ENCODE measurements at places on chromosomes 7 and 10.

GRCh38 chr10:34337917-34338316 is 477.2 kb downstream of the PARD3 start:
- DNase-seq: no peak

GRCh38 chr7:74655324-74655723 is 2.2 kb upstream of the GTF2I start:
- DNase-seq: no peak

DNA sequence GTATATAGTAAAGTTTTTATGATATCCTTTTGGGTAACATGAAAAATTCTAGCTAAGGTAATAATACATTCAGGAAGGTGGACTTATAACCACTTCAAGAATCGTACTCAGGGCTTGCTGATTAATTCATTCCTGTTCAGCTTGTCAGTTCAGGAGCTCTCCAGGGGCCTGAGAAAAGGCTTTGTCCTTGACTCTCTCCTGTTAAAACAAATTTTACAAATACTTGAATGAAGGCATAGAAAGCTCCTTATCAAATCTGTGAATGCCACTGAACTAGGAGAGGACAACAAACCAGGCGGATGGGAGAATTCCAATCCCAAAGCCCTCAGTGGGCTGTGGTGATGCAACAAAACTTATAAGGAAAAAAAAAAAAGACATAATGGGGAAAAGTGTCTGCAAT is 354.5 kb upstream of the ZMIZ1 start:
- no peak for DNase-seq

- no peak for DNase-seq
Observed at GRCh38 chr10:58328233-58328632, 6.6 kb upstream of the UBE2D1 start.

GRCh38 chr7:964401-965231 is 10.1 kb upstream of the ADAP1 start:
- DNase-seq: no peak

DNA sequence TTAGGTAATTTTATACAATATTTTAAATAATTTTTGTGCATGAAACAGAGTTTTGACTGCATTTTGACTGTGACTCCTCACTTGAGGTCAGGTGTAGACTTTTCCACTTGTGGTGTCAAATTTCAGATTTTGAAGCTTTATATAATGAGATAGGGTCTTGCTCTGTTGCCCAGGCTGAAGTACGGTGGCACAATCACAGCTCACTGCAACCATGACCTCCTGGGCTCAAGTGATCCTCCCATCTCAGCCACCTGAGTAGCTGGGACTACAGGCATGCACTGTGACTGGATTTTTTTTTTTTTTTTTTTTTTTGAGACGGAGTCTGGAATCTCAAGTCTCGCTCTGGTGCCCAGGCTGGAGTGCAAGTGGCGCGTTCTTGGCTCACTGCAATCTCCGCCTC is 74.9 kb downstream of the TCF7L2 start:
- no peak for DNase-seq

- DNase-seq: no peak
Observed at GRCh38 chr7:40805361-40805760, 670.6 kb downstream of the SUGCT start.

GRCh38 chr10:132593900-132594876 is 56.6 kb downstream of the INPP5A start:
- no peak for DNase-seq

- DNase-seq: no peak
Observed at GRCh38 chr10:70221030-70221429, 12.2 kb downstream of the PPA1 start.

- no peak for DNase-seq
Observed at GRCh38 chr7:127231415-127231814, 21.3 kb downstream of the GRM8 start.

GRCh38 chr10:117860823-117861222 is 185.9 kb downstream of the RAB11FIP2 start:
- DNase-seq: no peak

- no peak for DNase-seq
Observed at GRCh38 chr7:13894954-13895353, 94.5 kb downstream of the ETV1 start.

DNA sequence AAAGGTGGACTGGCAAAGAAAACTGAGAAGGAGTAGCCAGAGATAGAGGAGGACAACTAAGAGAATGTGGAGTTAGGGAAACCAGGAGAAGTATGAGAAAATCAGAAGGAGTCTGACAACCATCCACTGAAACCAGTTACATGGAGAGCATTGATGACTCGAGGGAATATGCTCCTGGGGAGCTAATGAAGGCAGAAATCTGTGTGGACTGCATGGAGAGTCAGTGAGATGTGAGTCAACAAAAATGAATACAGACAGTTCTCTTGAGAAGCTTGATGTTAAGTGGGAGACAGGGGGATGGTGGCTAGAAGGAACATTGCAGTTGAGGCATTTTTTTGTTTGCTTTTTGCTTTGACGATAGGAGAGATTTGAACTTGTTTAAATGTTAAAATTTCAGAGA is 34.3 kb upstream of the ZNF32 start:
- DNase-seq: no peak

DNA sequence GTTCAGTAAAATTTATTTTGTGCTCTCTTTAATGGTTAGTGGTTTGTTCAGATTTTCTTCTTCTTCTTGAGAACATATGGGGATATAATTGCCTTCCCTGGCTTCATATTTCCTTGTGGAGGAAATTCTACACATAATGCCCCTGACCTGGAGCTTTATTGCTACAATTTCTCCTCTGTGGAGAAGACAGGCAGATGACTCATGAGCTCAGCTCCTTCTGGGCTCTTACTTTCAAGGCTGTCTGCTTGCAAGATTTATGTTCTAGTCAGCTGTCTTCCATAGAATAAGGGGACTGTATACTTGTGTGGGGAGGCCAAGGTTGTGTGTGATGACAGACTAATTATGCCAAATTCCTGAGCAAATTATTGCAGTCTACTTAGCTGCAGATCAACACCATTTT is 1.6 kb downstream of the LRRD1 start:
- no peak for DNase-seq

DNA sequence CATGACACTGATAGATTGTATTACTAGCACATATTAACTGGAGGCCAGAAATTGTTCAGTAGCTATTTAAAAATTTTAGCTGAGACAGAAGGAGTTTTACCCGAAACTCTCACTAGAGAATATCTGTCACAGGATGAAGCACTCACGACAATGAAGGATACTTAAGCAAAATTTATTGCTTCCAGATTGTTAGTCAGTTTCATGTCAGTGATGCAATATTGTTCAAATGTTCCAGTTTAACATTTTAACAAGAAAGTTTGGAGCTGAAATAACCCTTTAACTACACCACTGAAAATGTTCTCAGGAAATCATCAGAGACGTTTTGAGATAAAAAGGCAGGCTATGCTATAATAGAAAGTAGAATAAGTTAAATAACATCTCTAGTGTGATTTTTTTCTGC is 15.0 kb upstream of the CADPS2 start:
- DNase-seq: no peak

- no peak for DNase-seq
Observed at GRCh38 chr7:113100121-113100603, 13.5 kb upstream of the GPR85 start.

DNA sequence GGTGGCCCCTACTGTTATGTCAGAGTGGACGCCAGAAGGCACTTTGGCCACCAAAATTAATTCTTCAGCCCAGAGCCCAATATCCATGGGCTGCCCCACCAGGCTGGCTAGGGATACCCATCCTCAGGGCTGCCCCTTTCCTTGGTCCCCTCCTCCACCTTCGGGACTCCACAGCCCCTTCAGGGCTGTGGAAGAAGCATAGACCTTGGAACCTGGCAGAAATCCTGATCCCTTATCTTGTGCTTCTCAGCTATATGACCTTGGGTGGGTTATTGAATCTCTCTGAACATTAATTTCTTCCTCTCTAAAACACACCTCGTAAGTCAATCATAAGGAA is 499 bp upstream of the TMUB1 start:
- no peak for DNase-seq

GRCh38 chr10:97169911-97170693 is 15.7 kb downstream of the SLIT1 start:
- peak; percentile 51 for DNase-seq

DNA sequence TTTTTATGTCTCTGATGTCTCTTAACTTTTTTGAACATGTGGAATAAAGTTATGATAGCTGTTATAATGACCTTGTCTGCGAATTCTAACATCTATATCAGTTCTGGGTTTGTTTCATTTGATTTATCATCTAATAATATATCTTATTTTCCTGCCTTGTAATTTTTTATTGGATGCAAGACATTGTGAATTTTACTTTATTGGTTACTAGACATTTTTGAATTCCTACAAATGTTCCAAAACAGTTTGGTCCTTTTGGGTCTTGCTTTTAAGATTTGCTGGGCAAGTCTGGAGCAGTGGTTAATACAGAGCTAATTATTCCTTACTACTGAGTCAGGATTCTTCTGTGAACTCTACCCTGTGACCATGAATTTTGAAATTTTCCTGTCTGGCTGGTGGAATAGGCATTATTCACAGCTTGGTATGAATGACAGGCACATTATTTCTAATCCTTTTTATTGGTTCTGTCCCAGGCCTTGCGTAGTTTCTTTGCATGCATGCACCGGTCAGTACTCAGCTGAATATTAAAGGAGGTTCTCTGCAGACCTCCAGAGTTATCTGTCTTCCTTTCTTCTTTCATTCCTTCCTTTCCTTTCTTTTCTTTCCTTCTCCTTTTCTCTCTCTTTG is 9.0 kb downstream of the CUTC start:
- no peak for DNase-seq

DNA sequence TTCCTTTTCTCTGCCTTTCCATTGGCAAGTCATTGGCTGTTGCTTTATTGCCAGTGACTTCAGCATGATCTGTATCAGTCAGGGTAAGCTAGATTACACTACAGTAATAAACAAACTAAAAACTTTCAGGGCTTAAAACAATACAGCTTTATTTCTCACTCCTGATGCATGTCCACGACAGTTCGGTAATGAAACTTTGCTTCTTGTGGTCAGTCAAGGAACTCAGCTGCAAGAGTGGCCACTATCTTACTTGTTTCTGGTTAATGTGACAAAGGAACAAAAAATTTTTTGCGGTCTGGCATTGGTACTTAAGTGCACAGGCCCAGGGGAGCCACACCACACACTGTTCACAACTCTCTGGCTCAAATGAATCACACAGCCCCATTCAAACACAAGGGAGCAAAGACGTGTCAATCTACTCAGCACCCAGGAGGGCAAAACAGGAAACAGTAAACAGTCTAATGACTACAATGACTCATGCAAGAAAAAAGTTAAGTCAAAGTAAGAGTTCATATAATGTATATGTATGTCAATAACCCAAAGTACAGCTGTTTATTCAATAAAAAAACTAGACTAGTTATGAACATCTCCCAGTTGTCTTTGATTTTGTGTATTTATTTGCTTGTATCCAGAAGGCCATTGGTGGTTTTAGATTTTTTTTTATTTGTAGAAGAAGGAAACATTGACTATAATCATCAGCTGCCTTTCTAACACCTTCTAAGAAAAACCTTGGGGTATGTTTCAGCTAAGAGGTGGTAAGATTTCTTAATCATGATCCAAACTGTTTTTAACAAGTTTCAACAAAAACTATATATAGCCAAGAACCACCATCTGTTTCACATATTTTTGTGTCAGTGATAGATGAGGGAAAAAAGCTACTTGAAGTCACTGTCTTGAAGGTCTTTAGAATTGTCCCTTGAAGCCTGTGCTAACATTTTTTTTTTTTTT is 134.4 kb upstream of the FAM3C start:
- peak; percentile 80 for DNase-seq

DNA sequence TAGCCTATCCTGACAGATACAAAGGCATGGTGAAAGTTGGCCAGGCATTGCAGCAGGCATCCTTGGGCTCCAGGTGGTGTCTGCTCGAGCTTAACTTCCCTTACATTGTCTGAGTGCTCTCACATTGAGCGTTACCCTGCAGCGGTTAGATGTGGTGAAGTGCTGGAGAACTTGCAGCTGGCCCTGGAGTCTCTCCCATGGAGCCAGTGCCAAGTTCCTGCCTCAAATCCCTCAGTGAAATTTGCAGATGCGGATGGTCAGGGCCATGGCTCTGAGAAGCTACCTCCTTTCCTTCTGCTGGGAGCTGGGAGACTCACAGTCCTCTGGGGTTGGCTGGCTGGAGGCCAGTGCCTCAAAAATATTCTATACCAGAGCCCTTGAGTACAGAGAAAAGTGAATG is 3.3 kb upstream of the ZNF746 start:
- no peak for DNase-seq

DNA sequence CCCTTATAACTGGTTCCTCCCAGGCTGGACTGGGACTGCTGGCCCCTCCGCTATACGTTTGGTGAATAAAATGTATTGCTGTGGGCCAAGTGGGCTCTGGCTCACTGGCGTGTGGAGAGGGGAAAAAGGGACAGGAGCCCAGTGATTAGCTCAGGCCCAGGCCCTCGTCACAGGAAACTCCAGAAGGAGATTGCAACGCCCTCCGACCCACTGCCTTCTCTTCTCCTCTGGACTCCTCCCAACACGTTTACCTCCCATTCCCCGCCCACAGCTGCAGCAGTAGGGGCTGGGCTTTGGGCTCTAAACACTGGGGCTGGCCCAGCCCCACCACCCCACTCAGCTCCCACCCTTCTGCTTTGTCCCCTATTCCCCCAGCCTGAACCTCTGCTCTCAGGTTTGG is 173.9 kb downstream of the NEURL1 start:
- no peak for DNase-seq

DNA sequence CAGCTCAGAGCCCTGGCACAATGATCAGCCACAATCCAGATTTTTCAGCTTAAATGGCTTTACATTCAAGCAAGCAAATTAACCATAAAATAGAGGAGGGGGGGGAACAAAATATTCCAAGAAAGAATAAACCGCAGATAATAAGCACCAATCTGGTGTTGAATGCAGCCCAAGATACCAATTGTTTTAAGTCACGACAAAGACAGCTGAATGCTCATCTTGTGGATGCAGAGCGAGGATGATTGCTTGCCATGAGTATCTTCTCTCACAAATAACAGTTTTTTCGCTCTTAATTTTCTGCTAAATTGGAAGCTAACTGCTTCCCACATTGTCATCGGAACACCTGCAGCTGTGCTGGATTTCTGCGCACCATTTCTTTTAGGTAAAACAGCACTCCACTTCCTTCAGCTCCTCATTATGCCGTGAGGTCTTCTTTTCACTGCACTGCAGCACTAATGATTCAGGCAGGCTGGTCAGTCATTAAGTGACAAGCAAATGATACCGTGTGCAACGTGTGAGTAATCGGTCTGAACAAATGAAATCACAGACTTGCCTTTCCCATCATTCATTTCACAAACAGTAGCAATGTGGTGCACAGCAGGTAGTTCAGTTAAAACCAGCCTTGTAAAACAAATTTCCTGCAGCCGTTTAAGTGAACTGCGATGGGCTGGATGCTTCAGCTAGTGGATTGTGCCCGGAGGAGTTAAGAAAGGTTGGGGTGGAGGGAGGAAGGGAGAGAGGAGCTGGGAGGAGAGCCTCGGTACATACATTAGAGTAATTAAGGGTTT is 106.4 kb upstream of the CDCA7L start:
- DNase-seq: no peak

GRCh38 chr10:117391436-117392205 is 16.4 kb upstream of the PDZD8 start:
- no peak for DNase-seq

DNA sequence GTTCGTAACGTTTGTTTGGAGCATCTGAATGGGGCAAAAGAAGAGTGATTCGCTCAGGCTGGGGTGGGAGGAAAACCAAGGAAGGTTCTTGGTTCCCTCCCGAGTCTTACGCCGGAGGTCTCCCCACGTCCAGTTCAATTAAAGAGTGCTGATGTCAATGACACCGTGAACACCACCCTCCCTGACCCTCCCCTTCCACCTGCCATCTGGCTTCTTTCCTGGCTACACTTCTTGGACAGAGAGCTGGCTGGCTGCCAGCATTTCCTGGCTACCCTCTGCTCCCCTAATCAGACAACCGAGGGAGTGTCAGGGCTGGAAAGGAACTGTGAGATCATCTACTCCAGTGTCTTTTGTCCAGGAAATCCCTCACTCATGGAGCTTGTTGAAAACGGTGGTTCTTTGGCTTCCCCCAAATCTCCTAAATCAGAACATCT is 24.1 kb upstream of the FFAR4 start:
- DNase-seq: no peak

All from Calu3 (cell line).